ENCODE measurements at places on chromosomes 11 and 22. TPM values are rescaled to one million over a fixed set of nuclear protein-coding genes. Genes with fewer than 3 reads are reported as not detected.
A peak's percentile ranks its signal among the peaks of the same experiment; 100 is the strongest.

IRAG1 gene
- total RNA-seq: 2.5 TPM

MS4A6E gene
- not detected for total RNA-seq

SDF2L1 gene
- 60.3 TPM for total RNA-seq

OR51F2 gene
- total RNA-seq: not detected

TENM4 gene
- total RNA-seq: 7.3 TPM

RHOD gene
- total RNA-seq: 16.2 TPM

ZNF70 gene
- total RNA-seq: 2.6 TPM

CNTN5 gene
- total RNA-seq: not detected

LARGE1 gene
- 75.6 TPM for total RNA-seq

C11orf91 gene
- not detected for total RNA-seq

TPP1 gene
- total RNA-seq: 73.5 TPM

DCHS1 gene
- total RNA-seq: 16.5 TPM

- no peak for DNase-seq
Observed at GRCh38 chr22:19477321-19478044, 1.5 kb downstream of the UFD1 start.

GRCh38 chr22:19619144-19620009 lies 94.9 kb upstream of the SEPTIN5 start:
- no peak for DNase-seq

- DNase-seq: no peak
Observed at GRCh38 chr11:117510646-117511045, 183.0 kb downstream of the CEP164 start.

GRCh38 chr11:75784506-75784905 lies 15.9 kb downstream of the DGAT2 start:
- DNase-seq: no peak

- no peak for DNase-seq
Observed at GRCh38 chr11:94330789-94331188, 26.4 kb downstream of the IZUMO1R start.

DNA sequence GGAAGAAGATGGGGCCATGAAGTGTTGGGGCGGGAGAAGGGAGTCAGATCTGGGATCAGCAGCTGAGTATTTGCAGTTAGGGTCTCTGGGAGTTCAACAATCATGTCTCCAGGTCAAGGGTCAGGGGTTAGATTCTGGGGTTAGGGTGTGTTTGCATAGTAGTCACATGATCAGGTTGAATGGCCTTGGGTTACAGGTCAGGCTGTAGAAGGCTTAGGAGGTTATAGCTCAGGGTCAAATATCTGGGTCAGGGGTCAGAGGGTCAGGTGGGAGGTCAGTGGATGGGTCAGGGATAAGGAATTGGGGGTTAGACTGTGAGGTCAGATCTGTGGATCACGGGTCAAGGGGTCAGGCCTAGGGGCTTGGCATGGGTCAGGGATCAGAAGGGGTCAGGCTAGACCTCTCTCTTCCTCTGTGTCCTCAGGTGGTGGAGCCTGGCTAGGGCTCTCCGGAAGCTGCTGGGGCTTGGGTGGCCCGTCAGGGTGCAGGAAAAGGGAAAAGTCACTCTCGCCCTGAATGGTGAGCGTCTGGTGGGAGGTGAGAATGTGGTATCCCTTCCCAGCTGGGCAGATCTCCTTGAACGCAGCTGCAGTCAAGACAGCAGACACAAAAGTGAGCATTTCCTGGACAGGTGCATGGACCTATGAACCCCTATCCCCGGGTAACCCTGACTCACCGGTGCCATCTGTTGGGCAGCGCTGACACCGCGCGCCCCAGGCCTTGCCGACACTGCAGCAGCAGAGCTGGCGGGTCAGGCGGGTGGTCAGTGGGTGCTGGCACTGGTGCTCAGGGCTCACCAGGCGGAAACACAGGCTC lies 6.4 kb downstream of the LTBP3 start:
- peak; percentile 83 for DNase-seq

DNA sequence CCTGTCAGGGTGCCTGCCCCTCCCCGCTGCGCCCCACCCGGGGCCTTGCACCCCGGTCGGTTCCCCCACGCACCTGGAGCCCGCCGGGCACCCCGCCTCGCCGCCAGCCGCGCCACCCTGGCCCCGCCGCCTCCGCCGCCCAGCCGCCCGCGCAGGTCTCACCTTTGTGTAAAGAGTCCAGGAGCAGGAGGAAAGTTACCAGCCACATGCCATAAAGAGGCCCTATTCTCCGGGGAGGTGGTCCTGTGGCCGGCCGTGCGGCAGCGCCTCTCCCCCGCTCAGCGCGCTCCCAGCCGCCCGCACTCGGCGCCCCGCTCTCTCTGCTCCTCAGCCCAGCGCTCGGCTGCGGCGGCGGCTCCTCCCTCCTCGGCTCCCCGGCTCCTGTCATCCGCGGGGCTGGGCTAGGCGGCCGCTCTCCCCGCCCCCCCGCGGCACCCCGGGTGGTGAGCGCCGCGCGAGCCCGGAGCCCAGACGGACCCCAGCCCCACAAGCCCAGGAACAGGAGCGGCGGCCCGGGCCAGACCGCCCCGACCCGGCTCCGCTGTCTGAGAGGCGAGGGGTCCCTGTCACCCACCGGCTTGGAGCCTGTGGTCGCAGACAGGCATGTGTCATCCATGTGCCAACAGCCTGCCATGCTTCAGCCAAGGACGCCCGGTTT lies at the start of gene DSCAML1:
TSS of gene DSCAML1 (minus strand) at position 345 of the 658 bp plus-strand sequence. CDS start at position 208, 137 bp downstream.
- DNase-seq: peak; percentile 70

DNA sequence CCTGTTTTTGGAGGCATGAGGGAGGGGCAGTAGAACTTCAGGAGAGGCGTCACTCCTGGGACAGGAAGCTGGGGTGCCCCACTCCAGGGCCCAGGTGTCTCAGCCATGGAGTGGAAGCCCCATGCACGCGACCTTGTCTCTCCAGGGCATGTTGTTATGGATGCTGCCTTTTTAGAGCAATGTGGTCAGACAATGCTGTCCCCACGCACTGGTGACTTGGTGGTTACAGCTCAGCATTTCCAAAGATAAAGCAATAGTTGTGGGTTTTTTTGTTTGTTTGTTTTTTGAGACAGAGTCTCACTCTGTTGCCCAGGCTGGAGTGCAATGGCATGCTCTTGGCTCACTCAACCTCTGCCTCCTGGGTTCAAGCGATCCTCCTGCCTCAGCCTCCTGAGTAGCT lies 22.3 kb downstream of the EIF4G2 start:
- no peak for DNase-seq

- DNase-seq: no peak
Observed at GRCh38 chr11:3101921-3102640, 44.9 kb upstream of the CARS1 start.

DNA sequence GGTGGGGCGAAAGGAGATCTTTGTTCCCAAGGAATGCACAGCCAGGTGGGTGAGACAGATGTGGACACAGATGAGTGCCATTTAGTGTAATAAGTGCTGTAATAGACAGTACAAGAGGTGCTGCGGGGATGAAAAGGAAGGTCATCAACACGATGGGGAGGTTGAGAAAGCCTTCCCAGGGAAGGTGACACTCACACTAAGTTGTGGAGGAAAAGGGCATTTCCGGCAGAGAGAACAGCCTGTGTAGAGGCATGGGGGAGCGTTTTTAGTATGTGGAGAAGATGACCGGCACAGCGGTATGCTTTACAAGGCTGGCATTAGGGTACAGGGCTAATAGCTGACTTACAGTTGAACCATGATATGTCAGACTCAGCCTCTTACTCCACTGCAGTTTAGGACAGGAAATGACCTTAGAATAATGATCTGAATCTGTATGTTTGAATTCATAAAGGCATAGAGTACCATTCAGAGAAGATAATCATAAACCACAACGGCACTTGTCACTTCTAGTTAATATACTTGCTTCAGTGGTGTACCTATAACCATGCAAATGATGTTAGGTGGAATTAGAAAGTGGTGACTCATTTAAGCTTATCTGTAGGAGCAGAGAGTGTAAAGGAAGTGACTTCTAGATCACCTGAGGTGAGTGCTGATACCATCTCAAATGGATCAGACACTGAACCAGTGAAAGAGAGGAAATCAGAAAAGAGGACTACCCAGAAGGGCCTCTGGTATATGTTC lies 60.6 kb downstream of the FAM83F start:
- no peak for DNase-seq

GRCh38 chr11:1208144-1208393 lies 14.8 kb upstream of the MUC5B start:
- DNase-seq: no peak
